HT1080 (cell line): ENCODE measurements at places on chromosomes 16 and 17. TPM values are rescaled to one million over a fixed set of nuclear protein-coding genes. Genes with fewer than 3 reads are reported as not detected.

DNA sequence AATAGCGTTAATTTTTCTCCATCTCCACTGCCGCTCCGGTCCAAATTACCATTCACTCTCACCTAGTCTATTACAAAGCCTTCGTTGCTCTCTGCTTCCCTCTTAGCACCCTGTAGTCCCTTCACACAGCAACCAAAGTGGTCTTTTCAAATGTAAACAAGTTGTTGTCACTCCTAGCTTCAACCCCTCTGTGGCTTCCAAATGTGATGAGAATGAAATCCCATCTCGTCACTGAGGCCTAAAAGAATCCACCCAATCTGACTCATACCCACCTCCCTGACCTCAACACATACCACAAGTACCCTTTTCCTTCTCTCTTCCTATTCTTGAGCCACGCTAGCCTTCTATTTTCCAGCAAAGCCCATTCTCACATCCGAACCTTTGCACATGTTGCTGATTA, 2.2 kb upstream of the PELP1 start:
- peak; percentile 58 for DNase-seq

DNA sequence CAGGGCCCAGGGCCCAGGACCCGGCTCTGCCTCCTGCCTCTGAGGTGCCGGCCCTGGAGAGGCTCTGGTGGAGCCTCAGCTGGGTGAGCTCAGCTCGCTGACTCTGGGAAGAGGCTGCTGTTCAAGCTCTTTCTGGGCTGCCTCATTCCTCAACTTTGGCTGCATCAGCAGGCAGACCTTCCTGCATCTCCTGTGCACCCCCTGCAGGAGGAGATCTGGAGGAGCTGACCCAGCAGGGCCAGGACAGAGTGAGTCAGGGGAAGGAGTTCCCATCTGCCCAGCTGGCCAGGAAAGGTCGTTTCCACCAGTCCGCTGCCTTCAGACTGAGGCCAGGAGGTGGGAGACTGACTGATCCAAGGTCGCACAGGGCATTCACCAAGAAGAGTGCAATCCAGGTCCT, 10.7 kb downstream of the CRHR1 start:
- peak; percentile 14 for DNase-seq

- DNase-seq = no peak
Observed at GRCh38 chr16:79993629-79994209, 393.2 kb upstream of the MAF start.

DNA sequence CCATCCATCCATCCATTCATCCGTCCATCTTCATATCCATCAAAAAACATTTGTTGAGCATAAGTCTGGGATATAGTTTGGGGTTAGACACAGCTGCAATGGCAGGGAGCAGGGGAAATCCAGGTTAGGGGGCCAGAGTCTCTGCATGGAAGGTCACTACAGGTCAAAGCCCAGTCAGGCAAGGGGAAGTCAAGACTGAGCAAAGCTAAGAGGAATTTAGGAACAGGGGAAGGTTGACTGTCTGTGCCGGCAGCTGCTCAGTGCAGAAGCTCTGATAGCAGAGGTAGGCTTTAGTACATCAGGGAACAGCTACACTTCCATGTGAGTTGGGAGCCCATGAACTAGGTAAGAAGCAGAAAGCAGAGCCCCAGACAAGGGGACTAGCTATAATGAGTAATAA, 68.1 kb downstream of the IRF8 start:
- no peak for DNase-seq

- no peak for DNase-seq
Observed at GRCh38 chr16:46768809-46769208, 20.7 kb upstream of the MYLK3 start.

GRCh38 chr16:89917773-89918452, 749 bp upstream of the MC1R start:
- DNase-seq = peak; percentile 97

DNA sequence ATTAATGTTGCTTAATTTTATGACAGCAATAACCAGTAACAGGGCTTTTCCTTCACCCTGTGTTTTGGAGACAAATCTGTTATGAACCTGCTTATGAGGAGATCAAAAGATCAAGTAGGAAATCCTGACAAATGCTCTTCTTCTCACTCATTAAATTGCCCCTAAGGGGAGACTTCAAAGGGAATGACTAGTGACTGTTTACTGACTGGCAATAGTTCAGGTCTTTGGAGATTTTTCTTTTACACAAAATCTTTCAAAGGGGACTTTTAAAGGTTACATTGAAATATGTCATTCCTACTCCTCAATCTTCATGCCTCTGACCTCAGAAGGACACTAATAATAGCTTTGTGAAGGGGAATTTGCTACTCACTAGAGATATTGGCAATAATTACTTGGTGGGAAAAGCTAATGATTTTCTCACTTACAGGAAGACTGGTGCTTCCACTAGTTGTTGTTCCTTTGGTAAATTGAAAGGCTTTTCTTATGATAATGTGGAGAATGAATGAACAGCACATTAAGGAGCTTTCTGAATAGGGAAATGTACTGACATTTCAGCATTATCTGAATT, 292.9 kb upstream of the CA10 start:
- DNase-seq = no peak

DNA sequence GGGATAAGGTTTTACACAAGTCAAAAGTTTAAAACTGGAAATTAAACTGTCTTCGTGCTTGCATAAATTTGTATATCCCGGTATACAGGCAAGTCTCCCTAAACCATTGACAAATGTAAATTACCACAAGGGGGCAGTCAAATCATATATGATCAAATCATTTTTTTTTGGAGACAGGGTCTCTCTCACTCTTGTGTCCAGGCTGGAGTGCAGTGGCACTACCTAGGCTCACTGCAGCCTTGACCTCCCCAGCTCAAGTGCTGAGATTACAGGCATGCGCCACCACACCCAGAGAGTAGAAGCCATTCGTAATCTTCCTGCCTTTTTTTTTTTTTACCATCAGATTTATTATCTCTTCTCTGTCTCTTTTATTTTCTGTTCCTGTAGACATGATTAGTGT, 18.5 kb downstream of the TOP2A start:
- DNase-seq = peak; percentile 52

GRCh38 chr17:8681170-8681949, 50.8 kb upstream of the MYH10 start:
- no peak for DNase-seq

- no peak for DNase-seq
Observed at GRCh38 chr17:42227849-42228700, 33.8 kb upstream of the GHDC start.

DNA sequence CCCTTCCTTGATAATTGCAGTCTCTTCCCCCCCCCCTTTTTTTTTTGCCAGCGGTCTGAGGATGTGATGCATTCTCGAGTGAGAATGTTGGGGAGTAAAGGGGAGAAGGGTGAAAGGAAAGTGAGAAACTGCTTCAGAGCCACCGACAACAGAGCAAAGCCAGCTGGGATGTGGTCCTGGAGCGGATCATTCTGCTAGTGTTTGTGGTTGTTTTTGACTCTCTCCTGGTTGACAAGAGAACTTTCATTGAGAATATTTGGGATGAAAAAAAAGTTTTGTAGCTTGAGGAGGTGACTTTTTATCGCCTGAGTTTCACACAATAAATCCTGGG, 1.3 kb downstream of the NF1 start:
- DNase-seq = no peak

- DNase-seq = peak; percentile 97
Observed at GRCh38 chr17:76546556-76547182, 6.8 kb downstream of the PRCD start.

DNA sequence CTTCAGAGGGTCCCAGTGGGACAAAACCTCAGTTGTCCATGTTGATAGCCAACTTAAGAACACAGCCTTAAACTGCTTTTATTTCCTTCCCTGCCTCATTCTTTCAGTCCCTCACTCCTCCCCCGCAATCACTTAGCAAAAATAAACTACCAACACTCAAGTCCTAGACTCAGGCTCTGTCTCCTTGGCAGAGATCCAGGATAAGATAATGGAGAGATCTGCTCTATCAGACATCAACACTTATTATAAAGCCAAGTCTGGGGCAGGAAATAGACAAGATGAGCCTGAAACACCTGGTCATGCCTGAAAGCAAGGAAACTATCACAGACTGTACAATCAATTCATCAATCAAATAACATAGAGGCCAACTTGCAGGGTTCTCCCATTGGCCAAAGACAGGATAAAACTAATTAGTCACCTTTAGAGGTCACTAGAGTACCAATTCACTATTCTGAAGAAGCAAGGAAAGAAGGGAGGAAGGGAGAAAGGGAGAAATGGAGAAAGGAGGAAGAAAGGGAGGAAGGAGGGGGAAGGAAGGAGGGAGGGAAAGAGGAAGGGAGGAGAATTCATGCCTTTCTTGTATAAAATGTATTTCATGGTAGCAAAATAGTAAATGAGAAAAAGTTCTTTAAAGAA, 15.7 kb downstream of the HYDIN start:
- DNase-seq = no peak

GRCh38 chr17:17448076-17448475, 28.7 kb upstream of the MED9 start:
- DNase-seq = no peak

- no peak for DNase-seq
Observed at GRCh38 chr17:7437369-7437863, 1.9 kb upstream of the FGF11 start.

DNA sequence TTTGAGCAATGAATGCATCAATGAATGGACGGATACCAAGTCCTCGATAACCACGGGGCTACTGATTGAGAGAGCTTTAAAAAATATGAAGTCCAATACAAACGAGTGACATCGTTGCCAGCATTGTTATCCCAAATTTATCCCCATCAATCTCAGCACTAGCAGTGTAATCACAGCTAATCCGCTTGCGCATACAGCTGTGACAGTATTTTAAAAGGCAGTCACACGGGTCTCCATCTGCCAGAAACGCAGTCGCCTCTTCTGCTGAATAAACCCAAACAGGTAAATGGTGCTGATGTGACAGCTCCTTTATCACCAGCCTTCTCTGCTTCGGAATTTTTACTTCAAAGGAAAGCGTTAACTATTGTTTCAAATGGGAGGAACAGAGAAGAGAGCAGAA, 311.1 kb downstream of the XYLT1 start:
- no peak for DNase-seq

GRCh38 chr17:54368906-54369305, 531.7 kb upstream of the TOM1L1 start:
- peak; percentile 37 for DNase-seq

GRCh38 chr16:89574681-89575246, 794 bp upstream of the CPNE7 start:
- DNase-seq = peak; percentile 62

- DNase-seq = no peak
Observed at GRCh38 chr16:78574571-78574970, 475.1 kb downstream of the WWOX start.

The RANBP10 gene
- 6.2 and 10.8 TPM in 2 replicates for total RNA-seq

The KRT17 gene
- 0.72 and 1.6 TPM in 2 replicates for total RNA-seq

The PSMD7 gene
- 110 and 132 TPM in 2 replicates for total RNA-seq

The NHLRC4 gene
- 0.07 and 1.1 TPM in 2 replicates for total RNA-seq

The PLXDC1 gene
- total RNA-seq = 0.13 TPM in 1 of 2 replicates, not detected in the other

The GAS2L2 gene
- 0.05 TPM in 1 of 2 replicates, not detected in the other for total RNA-seq

The SCNN1B gene
- total RNA-seq = not detected in 2 replicates
